ENCODE measurements at places on chromosomes 3 and 15.

GRCh38 chr15:97410897-97411575 is 549.5 kb upstream of the ARRDC4 start:
- DNase-seq = no peak

GRCh38 chr3:49346797-49347251 is 7.0 kb upstream of the USP4 start:
- DNase-seq = no peak

GRCh38 chr3:107904536-107905066 is 186.2 kb downstream of the CD47 start:
- DNase-seq = no peak

- DNase-seq = no peak
These were observed 62.4 kb upstream of the NPHP3 start for GRCh38 chr3:132784502-132785025.

DNA sequence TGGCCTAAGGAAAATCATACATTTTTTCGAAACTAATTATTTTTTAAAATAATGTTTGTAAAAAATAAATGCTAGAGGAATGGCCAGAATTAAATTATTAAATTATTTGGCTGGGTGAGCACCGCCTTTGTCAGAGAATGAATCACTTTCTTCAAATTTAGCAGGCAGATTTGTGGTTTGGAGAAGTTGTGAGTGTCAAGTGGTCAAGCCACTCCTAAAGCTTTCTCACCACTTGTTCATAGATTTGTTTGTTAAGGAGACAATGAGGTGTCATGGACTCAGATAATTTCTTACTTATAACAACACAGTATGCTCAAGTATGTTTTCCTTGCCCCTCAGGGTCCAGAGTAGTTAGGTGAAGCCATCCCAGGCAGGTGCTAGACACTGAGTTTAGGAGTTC is 196.2 kb downstream of the TUSC7 start:
- no peak for DNase-seq

DNA sequence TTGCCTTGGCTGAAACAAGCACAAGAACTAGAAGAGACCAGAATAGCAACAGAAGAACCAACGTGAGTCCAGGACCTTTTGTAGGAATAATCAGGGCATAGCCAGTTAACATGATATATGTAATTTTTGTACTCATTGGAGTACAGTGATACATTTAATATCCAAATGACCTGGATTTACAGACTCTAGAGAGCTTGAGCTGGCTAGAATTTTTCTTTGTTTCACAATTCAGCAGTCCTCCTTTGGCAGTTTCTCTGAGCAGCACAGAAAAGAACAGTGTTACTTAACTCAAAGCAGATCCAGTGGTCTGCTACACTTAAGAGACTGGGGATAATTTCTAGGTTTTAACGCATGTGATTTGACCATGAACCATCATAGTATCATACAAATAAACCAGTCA is 245.7 kb downstream of the ADAMTSL3 start:
- no peak for DNase-seq

- no peak for DNase-seq
These were observed 17.1 kb upstream of the TPM1 start for GRCh38 chr15:63025460-63025859.

DNA sequence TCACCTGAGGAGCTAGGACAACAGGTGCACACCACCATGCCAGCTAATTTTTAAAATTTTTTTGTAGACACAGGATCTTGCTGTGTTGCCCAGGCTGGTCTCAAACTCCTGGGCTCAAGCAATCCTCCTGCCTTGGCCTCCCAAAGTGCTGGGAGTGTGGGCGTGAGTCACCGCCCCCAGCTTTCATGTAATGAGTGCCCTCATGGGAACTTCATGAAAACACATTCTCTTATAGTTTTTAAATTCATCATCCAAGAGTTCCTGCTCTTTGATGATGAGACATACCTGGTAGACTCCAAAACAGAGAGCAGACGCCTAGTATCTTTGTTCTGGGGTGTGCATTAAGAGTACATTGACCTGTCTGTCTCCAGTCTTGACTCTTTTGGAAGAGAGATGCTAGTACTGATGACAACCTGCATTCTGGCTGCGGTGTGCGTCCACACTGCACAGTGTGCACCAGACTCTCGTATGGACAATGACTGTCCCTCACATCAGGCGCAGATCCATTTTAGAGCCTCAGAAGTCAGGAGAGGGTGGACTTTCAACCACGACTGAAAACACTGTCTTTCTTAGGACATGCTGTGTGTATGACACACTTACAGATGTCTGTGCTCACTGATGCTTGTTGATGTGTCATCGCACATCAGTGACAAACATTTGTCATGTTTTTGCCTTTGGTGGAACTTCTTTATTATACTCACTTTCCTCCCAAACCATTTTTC is 2.0 kb downstream of the NRROS start:
- no peak for DNase-seq

GRCh38 chr15:64693134-64693533 is 82.3 kb downstream of the RBPMS2 start:
- no peak for DNase-seq

DNA sequence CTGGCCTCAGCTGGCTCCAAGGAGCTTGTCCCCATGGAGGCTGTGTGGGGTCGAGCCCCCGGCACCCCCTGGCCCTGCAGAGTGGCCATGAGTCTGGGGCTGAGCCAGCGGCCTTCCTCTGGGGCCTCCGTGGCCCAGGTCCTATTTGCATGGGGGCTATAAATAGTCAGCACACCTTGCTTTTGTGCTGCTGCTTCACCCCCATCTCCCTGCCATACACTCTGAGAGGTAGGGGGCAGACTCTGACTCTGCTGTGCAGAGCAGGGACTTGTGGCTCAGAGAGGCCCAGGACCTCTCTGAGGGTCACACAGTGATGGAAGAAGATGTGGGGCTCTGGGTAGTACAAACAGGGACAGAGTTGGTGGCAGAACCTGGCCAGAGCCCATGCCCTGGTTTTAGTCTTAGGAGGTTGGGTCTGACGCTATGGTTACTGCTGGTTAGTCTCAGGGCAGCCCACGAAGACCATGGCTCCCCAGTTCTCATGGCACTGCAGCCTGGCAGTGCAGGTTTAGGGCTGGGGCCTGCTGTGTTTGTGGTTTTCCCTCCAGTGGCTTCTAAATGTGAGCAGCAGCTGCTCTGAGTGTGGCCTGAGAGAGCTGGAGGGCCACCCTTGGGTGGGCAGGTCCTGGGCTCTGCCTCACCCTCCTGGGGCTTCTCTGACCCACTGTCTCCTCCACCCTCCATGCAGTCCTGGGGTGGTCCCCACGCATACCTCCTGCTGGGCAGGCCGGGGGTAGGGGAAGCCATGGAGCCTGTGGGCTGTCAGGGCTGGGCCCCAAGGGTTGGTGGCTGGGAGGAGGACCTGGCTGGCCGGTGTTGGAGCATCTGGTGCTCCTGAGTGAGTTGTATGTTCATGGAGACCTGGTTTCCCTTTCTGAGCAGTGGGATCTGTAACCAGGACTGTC is 13.6 kb downstream of the PRKCD start:
- DNase-seq = no peak

DNA sequence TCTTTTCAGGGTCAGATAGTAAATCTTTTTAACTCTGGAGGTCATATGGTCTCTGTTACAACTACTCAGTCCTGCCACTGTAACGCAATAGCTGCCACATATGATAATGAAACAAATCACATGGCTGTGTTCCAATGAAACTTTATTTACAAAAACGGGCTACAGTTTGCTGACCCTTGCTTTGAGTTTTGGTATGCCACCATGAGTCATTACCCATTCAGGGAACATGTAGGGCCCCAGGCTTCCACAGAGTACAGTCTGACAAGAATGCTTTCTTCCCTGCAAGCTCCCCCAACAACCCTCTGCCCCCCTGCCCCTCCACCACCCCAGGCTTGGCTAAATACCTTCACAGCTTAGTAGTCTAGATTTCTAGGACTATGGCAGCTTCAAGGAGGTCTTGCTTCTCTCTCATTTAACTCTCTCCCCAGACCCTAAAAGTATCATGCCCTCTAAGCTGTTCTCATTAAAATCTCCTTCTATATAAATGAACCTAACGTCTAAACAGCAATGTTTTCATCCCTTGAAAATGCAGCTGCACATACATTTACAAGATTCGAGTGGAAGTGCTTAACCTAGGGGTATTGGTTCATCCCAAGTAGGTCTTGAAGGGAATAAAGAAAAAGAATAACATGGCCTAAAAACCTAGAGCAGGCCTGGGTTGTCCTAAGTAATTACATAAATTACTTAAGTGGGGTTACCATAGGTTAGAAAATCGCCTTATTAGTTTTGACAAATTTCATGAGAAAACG is 117.8 kb upstream of the PRICKLE2 start:
- DNase-seq = no peak

- no peak for DNase-seq
These were observed 15.9 kb downstream of the ADCY5 start for GRCh38 chr3:123432832-123433523.

DNA sequence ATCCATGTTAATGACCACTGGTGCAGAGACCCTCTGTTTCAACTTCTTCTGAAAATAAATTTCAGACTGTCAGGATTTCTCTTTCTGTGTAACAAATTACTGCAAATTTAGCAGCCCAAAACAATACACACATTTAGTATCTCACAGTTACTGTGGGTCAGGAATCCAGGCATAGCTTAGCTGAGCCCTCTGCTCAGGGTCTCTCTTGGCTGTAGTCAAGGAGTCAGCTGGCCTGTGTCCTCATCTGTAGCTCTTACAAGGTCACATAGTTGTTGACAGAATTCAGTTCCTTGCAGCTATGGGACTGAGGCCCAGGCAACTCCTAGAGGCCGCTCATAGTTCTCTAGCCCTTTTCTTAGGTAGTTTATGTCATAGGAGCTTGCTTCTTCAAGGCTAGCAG is 51.9 kb downstream of the NKIRAS1 start:
- no peak for DNase-seq

- no peak for DNase-seq
These were observed 8.9 kb upstream of the CNTN3 start for GRCh38 chr3:74623261-74623836.

GRCh38 chr3:15616053-15616452 is 14.5 kb downstream of the BTD start:
- DNase-seq = no peak

DNA sequence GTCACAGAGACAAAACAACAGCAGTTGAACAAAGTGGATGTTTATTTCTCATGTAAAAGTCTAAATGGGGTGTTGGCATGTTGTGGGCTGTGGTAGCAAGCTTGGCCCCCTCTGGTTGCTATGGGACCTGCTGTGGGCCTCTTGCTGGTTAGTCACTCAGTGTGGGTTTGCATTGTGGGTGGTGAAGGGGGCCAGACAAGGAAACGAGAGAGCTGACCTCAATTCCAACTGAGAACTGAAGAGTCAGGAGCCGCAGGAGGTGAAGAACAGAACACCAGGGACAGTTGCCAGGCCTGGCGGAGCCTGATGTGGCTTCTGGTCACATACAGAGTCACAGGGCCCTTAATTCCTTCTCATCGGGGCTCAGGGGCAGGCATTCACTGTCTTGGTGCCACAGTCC is 1.9 kb upstream of the ADPGK start:
- no peak for DNase-seq

GRCh38 chr3:5401002-5401401 is 213.5 kb downstream of the EDEM1 start:
- no peak for DNase-seq

- no peak for DNase-seq
These were observed 22.3 kb downstream of the GMNC start for GRCh38 chr3:190840146-190840545.

- no peak for DNase-seq
These were observed 39.7 kb downstream of the NPTN start for GRCh38 chr15:73593304-73594074.

DNA sequence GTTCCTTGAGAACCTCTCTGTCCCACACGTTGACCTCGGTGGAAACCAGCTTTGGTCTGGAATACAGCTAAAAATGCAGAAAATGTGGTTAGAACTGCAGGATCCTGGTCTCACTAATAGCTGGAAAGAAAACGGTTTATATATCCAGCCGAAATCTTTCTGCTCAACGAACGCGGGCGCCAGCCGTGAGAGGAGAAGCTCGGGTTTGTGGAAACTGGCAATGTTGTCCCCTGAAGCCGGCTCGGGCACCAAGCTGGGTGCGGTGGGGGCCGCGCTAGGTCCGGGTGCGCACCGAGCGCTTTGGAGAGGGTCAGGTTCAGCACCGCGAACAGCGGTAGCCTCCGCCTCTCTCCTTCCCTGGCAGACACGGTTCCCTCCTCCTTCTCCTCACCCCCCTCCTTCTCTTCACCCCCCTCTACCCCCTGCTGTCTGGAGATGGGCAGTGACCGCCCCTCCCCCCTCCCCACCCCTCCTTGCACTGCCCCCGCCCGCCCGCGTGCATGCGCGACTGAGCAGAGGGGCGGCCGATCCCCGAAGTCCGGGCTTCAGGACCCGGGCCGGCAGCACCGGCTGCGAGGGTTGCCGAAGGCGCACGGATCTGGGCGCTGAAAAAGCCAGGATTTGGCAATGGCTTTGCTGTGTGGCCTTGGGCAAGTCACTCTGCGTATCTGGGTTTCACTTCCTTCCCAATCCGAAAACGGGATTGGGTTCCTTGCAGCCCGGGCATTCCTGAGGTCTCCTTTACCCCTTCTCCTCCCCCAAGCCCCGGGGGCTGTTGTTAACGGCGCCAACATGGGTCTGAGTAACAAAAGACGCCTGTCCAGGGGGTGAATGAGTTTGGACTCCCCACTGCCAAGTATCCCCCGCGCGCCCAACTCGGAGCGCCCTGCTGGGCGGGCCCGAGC is at the start of gene SKOR1:
SKOR1 (plus strand) TSS at position 534 of the 905 bp plus-strand sequence; CDS start at position 628, 94 bp downstream.
- no peak for DNase-seq

DNA sequence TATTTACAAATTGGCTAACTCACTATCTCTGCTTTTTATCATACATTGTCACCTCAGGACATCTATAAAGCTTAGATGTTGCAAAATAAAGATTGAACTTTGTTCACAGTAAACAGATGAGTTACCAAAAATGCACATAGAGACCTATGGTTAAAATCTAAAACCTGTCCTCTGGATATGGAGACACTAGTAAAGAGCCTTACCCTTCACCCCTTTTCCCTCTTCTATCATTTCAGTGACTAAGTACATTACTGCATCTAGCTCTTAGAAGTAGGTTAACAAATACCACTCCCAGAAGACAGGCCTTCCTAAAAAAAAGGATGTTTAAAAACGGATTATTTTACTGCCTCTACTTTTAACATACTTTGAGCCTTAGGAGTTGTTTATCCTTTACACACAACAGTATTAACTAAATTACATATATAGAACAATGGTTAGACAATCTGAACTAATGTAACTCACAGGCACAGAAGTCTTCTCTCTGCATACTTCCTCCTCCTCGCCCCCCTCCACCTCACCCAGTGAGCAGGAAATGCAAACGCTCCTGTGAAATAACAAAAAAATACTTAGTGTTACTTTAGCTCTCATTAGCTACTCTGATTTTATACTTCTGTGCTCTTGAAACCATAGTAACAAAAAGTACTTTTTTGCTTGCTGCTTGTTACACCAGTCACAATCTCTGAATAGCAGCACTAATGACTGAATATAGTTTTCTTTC is 23.3 kb downstream of the IREB2 start:
- DNase-seq = no peak

DNA sequence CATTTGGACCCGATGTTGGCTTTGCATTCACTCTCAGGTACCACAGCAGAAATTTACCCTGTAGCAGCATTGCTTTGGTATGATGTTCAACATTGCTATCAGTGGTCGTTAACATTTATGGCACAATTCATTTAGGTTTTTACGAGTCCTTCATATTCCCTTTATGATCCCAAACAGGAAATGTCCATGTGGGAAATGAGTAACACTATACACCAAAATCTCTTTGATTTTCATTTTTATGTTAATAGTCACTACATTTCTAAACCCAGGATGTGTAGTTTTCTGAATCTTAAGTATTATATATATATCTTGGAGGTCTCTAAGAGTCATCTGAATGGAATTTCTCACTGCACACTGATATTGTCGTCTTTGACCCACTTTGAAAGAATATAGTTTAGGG is 78.5 kb upstream of the RBMS3 start:
- no peak for DNase-seq

- no peak for DNase-seq
These were observed at the start of gene HSPBAP1 for GRCh38 chr3:122793568-122794416. HSPBAP1 (minus strand) TSS chr3:122793831; CDS start chr3:122793680, 151 bp downstream.

- no peak for DNase-seq
These were observed 33.1 kb downstream of the BHLHE40 start for GRCh38 chr3:5012367-5012766.

Measured in amygdala (tissue), 56 donors.